Stimulated activated CD4-positive, alpha-beta T cell treated with anti-CD3 and anti-CD28 coated beads, Interleukin-2, amount 100 ng/mL, for 48 hours (primary cell): ENCODE measurements at places on chromosomes 7 and 10.

DNA sequence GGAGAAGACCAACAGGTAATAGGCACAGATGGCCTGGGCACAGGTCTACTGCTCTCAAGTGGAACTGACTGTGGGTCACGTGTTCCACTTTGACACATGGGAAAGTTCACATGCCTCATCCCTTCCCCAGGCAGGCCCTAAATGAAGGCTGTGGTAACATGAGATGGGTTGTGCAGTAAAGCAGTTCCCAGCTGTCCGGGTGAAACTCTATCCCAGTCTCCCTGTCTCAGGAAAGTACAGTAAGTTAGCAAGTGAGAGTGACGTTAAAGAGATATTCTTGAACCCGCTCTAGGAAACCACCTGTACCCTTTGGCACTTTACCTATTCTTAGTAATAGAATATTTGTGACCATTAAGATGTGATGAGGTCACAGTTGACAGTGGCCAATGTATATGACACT, 343.7 kb upstream of the AOAH start:
- DNase-seq = no peak

- DNase-seq = no peak
These were observed 44.1 kb downstream of the BAMBI start for GRCh38 chr10:28721318-28721951.

DNA sequence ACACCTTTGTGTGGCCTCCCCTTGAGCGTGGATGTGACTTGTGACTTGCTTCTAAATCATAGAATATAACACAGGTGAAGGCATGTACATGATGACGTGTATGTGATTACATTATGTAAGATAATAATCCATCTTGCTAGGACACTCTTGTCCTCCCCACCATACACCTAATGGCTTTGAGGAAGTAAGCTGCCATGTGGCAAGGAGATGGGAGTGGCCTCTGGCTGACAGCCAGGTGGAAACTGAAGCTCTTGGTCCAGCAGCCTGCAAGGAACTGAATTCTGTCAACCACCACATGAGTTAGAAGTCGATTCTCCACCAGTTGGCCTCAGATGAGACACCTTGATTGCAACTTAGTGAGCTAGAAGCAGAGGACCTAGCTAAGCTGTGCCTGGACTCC, 67.4 kb upstream of the ELN start:
- no peak for DNase-seq

- DNase-seq = no peak
These were observed 342.6 kb upstream of the LRGUK start for GRCh38 chr7:133784486-133785001.

DNA sequence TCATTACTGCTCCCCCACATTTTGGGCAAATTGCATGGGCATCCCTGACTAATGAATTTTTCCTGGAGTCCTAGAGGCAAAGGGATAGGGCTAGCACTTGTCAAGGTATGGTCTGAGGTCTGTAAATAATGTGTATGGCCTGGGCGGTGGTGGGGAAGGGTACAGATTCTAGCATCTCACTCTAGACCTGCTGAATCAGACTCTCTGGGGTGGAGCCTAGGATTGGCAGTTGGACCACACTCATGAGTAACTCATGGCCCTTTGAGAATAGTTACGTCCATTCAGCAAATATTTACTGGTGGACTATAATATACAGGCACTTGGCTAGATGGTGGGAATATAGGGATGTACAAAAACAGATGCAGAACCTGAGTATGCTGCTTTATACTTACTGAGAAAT, 118.0 kb downstream of the CELF2 start:
- no peak for DNase-seq
